ENCODE measurements at places on chromosomes 7 and 10.

DNA sequence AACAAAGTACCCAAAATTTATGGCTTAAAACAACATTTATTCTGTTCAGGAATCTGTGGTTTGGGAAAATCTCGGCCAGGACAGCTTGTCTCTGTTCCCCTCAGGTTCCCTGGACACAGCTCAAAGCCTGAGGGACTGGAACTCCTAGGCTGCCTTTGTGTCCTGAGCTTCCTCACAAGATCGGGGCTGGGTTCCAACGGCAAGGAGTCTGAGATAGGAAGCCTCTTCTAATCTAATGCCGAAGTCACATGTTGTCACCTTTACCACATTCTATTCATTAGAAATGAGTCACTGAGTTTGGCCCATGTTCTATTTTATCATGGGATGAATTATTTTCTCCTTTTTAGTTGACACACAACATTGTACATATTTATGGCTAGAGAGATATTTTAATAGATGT is 80.5 kb downstream of the ANKRD26 start:
- H3K4me3 ChIP-seq, result no peak overlapping the region
- H3K27me3 ChIP-seq, result no peaks in the 10 kb centered on the region
- H3K4me1 ChIP-seq, result no peaks in the 10 kb centered on the region
- H3K36me3 ChIP-seq, result peaks cover 3% of the 10 kb centered on the region
- H3K27ac ChIP-seq, result no peak overlapping the region

DNA sequence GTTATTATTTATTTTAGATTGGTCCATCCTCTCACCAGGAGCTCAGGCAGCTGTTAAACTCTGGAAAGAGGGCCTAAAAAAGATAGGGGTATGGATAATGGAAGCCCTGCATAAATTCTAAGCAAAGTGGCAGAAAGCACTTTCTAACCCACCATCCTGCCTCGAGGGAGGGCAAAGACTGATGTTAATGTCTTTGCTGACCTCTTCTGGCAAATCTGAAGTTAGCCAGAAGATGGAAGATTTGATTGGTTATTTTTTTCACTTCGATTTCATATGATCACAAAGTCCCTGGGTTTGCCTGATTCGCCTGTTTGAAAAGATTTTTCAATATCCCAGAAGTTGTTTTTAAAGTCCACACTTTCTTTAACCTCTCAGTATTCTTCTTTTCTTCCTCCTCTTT is 24.8 kb downstream of the OR9A2 start:
- DNase-seq, result no peak
- no peak overlapping the region for H3K4me3 ChIP-seq
- H3K36me3 ChIP-seq, result no peaks in the 10 kb centered on the region
- H3K27ac ChIP-seq, result no peak overlapping the region
- H3K4me1 ChIP-seq, result no peaks in the 10 kb centered on the region
- no peaks in the 10 kb centered on the region for H3K27me3 ChIP-seq

GRCh38 chr7:19144661-19145433 is at the start of gene FERD3L:
Gene FERD3L (minus strand): TSS chr7:19145421. CDS start chr7:19145362, 59 bp downstream.
- no peak within 1 kb of the TSS for H3K27ac ChIP-seq
- DNase-seq, result no peak
- H3K4me3 ChIP-seq, result no peak within 1 kb of the TSS
- H3K36me3 ChIP-seq, result no peaks in the 10 kb centered on the region
- H3K4me1 ChIP-seq, result no peaks in the 10 kb centered on the region
- peaks cover 5% of the 10 kb centered on the region for H3K27me3 ChIP-seq

GRCh38 chr10:102641402-102641801 is 2.9 kb upstream of the TRIM8 start:
- peak overlapping the region; percentile 89 for H3K4me3 ChIP-seq
- no peaks in the 10 kb centered on the region for H3K36me3 ChIP-seq
- peaks cover 11% of the 10 kb centered on the region for H3K4me1 ChIP-seq
